ENCODE measurements at places on chromosomes 11 and 22.

DNA sequence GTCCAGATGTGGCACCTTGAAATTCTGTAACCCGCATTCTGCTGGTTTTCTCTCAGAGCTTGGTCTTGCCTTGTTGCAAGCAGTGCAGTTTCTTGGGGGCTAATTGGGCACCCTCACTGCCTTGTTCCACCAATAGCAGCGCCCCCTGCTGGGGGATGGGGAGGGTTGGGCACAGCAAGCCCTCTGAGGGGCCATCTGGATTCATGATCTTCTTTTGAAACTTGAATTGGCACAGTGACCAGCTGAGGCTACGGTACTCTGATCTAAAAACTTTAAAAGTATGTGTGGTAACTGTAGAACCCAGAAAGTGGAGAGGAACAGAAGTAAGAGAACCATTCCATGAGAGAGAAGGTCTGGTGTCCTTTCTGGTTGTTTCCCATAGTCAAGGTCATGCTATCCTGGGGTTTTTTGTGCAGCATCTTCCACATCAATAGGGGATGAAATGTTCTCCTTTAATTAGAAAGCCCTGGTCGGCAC, 64.2 kb downstream of the MED15 start:
- DNase-seq: peak; percentile 66

GRCh38 chr11:95324826-95325225, 93.8 kb upstream of the SESN3 start:
- DNase-seq: no peak

GRCh38 chr11:128502726-128503125, 84.6 kb downstream of the ETS1 start:
- no peak for DNase-seq

DNA sequence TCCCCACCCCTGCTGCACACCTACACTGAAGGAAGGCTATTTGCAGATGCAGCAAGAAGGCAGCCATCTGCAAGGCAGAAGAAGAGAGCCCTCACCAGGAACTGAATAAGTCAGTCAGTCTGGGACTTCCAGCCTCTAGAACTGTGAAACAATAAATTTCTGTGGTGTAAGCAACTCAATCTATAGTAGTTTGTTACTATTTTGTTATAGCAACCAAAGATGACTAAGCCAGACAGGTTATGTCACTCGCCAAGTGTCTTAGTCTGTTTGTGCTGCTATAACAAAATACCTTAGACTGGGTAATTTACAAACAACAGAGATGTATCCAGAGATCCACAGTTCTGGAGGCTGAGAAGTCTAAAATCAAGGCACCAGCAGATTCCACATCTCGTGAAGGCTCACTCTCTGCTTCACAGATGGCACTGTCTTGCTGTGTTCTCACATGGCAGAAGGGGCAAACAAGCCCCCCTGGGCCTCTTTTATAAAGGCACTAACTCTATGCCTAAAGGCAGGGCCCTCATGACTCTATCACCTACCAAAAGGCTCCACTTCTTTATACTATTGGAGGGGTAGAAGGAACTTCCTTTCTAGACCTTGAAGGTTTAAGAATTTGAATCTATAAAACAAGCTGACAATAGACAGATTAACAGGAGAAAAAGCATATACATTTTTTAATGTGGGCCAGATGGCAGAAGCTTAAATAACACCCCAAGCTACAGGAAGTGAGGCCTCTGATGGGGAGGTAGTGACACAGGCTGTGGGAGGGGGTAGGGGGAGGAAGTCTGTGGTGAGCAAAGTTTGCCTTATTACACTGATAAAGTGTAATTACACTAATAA, 12.3 kb downstream of the APOL6 start:
- peak; percentile 70 for DNase-seq

GRCh38 chr11:111189466-111189865, 56.1 kb upstream of the POU2AF2 start:
- DNase-seq: no peak

DNA sequence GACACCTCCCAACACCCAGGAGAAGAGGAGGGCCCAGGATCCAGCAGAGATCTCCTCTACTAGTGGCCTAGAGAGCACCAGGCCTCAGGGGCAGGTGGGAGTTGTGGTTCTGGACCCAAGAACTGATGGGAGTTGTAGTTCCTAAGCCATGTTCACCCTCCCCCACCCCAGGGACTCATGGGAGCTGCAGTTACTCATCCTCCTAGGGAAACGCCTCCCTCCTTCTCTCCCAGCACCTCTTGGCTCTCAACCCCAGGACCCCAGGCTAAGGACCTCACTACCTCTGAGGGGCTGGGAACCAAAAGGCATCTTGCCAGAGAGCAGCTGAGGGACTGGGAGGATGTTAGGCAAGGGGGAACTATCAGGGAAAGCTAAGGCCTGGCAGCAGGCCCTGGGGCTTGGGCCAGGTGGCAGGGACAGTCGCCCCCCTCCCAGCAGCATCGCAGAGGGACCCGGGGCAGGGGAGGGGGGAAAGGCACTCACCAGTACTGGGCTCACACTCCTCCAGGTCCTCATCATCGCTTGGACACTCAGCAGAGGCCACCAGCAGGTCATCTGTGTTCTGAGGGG, 28.9 kb downstream of the SLC22A12 start:
- DNase-seq: no peak

- no peak for DNase-seq
Measured at GRCh38 chr11:3177931-3178330, 12.8 kb upstream of the OSBPL5 start.

- no peak for DNase-seq
Measured at GRCh38 chr11:12922980-12923507, 86.1 kb upstream of the RASSF10 start.

GRCh38 chr11:77188633-77189491, 60.8 kb downstream of the MYO7A start:
- DNase-seq: no peak

- DNase-seq: no peak
Measured at GRCh38 chr11:29129844-29130243, 887.0 kb downstream of the KCNA4 start.

GRCh38 chr11:35540526-35540925, 15.1 kb upstream of the PAMR1 start:
- DNase-seq: no peak

GRCh38 chr11:18366286-18366685, 28.1 kb upstream of the LDHA start:
- DNase-seq: no peak

- DNase-seq: peak; percentile 77
Measured at GRCh38 chr22:22508274-22509176, at the start of gene ZNF280B. TSS of gene ZNF280B (minus strand) at chr22:22508742. CDS start at chr22:22489398, 19,344 bp downstream.

- no peak for DNase-seq
Measured at GRCh38 chr11:22342211-22343031, 4.2 kb downstream of the SLC17A6 start.

DNA sequence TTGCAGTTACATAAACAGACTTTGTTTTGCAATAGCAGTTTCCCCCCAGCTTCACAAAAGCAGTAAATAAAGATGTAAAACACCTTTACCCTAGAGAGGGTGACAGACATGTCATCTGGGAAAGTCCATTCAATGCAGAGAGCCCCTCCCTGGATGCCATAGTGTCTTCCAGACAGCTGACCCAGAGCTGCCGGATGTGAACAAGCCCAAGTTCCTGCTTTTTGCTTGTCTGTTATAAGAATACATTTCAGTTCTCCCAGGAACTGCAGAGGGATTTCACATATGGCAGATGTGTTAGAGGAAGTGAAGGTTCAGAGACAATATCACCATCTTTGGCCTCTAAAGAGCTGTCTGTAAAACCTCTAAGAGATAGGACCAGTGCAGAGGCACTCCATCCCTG, 48.9 kb downstream of the RELT start:
- DNase-seq: no peak

GRCh38 chr11:64559351-64560138, 31.5 kb upstream of the SLC22A12 start:
- DNase-seq: no peak

GRCh38 chr11:14905104-14906033, 13.3 kb upstream of the CYP2R1 start:
- DNase-seq: peak; percentile 55

DNA sequence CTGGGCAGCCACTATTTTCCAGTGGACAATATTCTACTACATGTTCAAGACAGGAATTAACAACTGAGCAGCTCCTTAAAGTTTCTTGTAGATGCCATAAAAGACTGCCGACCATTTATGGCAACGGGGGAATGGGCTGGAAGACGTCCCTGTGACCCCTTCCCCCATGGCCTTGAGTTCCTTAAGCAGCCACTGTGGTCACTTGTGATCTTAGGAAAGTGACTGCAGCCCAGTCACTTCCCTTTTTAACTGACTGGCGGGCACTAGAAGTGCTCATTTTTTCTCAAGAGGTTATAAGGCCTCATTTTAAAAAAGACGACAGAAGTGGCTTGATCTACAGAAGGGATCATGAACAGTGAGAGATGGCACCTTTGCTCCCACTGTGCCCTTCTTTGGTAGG, 153.2 kb upstream of the NARS2 start:
- DNase-seq: no peak

DNA sequence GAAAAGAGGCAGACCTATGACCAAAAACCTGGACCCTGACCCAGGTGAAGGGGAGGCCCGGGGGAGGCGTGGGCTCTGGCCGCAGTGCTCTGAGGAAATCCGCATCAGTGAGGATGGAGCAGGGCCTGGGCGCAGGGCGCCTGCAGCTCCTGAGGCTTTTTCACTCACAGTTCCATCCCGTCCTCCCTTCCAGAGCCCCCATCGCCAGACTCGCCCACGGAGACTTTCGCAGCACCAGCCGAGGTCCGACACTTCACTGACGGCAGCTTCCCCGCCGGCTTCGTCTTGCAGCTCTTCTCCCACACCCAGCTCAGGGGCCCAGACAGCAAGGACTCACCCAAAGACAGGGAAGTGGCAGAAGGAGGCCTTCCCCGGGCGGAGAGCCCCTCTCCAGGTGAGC, 5.4 kb downstream of the SPINDOC start:
- no peak for DNase-seq

DNA sequence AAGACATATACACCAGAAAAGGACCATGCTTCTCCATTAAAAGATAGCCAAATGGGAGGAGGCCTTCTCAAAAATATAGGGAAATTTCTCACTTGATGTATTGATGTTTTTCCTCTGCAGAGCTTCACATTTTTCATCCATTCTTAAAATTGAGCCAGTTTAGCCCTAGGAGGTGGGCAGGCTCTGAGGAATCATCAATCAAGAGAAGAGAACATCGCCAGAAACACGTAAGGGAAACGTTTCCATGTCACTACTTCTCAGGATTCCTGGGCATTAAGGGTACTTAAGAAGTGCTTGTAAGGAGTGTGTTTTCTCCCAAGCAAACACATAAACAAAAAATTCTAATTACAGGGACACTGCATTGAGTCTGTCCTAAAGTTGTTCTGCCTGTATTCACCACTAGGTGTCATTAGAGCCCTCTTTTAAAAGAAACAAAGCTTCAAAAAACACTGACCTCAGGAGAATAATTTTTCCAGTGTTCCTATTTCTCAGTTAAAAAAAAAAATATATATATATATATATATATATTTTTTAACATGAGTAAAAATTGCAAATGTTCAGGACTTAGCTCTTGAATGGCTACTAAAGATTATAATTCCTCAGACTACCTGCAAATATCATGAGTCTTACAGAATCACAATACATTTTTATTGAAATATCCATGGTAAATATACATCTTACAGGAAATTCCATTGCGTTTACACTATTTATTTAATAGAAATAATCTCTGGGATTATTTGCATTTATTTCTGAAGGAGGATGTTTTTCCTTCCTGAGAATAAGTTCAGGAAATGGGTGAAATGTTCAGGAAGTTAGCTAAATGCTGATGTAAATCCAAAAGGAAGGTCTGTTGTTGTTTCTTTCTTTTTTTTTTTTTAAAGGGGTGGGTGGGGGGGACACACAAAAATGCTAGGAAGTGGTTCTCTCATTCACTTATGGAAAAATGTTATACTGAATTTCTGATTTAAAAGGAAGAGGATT, 16.0 kb downstream of the FZD4 start:
- DNase-seq: no peak

DNA sequence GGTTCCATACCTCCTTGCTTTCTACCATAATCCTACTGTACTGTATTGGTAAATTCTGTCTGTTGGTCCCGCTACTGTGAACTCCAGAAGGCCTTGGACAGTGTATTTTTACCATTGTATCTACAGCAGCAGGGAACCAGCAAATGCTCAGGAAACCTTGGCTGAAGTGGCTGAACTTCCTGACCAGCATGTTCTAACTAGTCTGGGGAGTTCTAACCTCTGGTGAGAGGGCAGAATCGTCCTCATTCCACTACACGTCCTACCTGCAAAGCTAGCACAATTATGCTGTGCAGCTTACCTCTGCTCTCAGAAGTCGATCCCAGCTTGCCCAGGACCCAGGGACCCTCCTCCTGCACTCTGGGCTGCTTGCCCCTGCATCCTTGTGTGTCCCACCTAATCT, 283.1 kb downstream of the TENM4 start:
- DNase-seq: no peak

- DNase-seq: no peak
Measured at GRCh38 chr22:26734339-26735018, 77.1 kb downstream of the MIAT start.

DNA sequence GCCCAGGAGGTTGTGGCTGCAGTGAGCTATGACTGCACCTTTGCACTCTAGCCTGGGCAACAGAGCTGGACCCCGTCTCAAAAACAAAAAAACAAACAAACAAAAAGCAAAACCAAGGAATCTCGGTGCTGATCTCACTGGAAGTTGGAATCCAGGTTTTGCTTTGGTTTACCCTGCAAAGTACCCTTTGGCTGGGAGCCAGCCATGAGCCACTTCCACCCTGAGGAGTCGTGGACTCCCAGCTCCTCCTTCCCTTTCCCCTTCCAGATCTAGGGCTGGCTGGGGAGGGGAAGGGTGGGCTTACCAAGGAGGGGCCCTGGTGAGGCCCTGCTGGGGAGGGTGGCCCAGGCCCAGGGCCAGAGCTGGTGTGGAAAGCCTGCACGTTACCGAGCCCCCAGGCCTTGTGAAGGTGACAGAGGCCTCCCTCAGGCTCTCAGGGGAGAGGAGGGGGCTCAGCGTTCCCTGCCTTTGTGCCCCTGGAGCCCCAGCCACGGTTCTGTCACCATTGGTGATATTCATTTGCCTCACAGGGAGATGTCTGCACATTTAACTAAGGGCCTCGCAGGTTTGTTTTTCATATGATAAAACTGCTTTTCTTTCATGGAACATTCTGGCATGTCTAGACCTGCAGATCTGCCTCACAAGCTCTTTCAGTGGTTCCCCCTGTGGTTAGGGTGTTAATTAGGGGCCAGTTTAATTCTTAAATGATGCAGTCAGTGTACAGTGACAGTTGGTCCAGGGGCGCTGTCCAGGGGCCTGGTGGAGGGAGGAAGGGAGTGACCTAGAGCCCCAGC, 29.0 kb downstream of the FBLN1 start:
- DNase-seq: no peak

DNA sequence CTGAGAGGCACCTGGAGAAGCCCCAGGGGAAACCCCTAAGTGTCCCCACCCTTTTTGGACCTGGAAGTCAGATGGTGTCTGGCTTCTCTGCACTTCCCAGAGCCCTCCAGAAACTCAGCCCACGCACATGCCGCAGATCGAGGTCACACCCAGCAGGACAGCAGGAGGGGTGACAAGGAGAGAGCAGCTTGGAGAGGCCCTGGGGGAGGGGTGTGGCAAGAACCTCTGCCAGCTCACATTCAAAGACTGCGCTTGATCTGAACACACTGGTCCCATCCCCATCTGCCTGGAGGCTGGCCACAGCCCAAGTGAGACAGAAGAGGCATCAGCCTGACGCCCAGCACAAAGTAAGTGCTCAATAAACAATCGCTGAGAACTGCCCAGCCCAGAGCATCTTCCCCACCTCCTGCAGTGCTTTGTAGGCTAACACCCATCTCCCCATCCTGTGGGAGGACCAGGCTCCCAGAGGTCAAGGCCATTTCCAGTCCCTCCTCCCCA, 21.4 kb downstream of the TMPRSS6 start:
- peak; percentile 15 for DNase-seq

GRCh38 chr11:1077417-1078119, 2.9 kb downstream of the MUC2 start:
- no peak for DNase-seq

All from activated CD4-positive, alpha-beta T cell treated with anti-CD3 and anti-CD28 coated beads for 4 hours (primary cell).